ENCODE measurements at places on chromosomes 2 and 18.

DNA sequence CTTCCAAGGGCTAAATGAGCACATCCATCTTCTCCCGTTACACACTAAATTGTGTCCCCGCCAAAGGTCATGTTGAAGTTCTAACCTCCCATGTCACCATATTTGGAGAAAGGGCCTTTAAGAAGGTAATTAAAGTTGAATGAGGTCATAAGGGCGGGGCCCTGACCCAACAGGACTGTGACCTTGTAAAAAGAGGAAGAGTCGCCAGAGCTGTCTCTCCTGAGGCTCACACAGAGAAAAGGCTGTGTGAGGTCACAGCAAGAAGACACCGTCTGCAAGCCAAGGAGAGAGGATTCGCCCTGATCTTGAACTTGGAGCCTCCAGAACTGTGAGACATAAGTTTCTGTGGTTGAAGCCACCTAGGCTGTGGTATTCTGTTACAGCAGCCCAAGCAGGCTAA lies 24.1 kb downstream of the TRABD2A start:
- DNase-seq = peak; percentile 66

GRCh38 chr2:10785260-10785659 lies 27.3 kb downstream of the PDIA6 start:
- no peak for DNase-seq

DNA sequence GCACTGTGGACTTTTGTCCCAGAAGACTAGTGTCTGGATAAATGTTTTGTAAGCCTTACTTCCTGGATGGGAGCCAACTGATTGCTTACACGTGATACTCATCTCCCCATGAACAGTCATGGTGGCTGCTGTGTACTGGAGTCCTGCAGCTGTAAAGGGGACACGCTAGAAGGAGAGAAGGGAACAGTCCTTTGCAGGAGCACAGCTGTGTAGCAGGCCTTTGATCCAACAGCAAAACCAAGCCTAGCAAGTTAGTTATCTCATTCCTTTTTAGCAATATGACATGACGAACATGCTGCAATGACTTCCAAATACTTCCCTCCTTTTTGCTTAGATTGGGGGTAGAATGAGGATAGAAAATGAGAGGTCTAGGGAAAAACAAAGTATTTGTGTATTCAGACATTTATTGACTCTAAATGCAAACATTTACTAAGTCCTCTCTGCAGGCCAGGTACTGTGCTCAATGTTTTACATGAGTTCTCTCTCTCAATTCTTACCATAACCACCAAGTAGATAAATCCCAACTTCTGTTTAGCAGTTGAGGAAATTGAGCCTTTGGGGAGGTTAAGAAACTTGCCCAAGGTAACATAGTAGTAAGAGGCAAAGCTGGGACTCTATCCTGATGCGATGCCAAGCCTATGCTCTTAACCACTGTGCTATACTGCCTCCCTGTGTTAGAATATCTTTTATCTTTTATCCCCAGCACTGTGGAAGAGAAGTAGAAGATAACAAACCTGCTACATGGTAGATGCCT lies 55.4 kb upstream of the CD28 start:
- DNase-seq = no peak

GRCh38 chr18:57208047-57208446 lies 61.2 kb downstream of the BOD1L2 start:
- no peak for DNase-seq

DNA sequence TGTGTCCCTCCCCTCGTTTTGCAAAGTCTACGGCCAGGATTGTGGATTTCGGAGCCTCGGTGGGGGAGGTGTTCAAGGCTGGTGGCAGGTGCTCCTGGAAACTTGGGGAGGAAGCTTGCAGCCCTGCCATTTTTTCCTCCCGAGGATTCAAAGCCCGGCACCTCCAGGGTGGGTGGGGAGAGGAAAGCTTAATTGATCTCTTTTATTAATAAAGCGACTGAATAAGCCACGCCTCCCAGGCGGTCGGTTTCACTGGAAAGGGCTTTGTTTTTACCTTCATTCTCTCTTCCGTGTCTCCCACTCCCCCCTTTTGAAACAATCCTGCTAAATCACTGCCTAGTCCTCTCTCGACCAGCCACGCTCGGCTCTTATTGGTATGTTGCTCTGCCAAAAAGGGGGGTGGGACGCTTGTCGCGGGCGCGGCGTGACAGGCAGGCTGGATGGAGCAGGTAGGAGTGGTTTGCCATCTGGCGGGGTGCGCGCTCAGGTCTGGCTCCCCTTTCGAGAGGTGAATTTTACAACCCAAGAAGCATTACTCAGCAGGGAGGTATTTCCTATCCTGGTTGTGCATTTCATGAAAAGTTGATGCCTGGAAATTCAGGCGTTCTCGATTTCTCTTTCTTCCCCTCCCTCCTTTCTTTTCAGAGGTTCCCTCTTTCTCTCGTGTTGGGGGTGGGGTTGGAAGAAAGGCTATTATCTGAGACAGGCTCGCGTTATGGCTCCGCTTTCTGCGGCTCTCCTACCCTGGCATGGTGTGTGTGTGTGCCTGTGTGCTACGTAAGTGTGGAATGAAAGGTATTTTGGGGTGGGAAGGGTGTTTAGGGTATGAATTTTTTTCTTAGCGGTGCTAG lies 1.4 kb downstream of the NEDD4L start:
- DNase-seq = peak; percentile 65

GRCh38 chr18:34493566-34494358 lies 216.3 kb upstream of the DTNA start:
- peak; percentile 1 for DNase-seq

DNA sequence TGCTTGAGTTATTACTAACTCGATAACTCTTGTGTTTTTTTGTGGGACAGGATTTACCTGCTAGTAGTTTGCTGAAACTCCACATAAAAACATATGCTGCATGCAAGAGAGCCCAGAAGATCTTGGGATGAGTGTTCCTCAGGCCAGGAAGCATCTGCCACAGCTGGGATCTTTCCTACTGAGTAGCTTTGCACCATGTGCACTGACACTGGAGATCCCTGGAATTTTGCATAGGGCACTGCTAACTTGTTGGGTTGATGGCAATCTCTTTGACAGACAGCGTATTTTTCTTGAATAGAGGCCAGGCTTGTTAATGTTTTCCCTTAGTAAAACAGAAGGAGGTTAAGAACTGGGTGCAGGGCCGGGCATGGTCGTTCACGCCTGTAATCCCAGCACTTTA lies 808 bp upstream of the SERPINB11 start:
- DNase-seq = no peak

GRCh38 chr18:58863539-58864145 lies 1.0 kb upstream of the ZNF532 start:
- DNase-seq = peak; percentile 77

GRCh38 chr18:79339094-79339908 lies 56.4 kb upstream of the NFATC1 start:
- no peak for DNase-seq

GRCh38 chr18:10354241-10354811 lies 100.1 kb upstream of the APCDD1 start:
- no peak for DNase-seq

DNA sequence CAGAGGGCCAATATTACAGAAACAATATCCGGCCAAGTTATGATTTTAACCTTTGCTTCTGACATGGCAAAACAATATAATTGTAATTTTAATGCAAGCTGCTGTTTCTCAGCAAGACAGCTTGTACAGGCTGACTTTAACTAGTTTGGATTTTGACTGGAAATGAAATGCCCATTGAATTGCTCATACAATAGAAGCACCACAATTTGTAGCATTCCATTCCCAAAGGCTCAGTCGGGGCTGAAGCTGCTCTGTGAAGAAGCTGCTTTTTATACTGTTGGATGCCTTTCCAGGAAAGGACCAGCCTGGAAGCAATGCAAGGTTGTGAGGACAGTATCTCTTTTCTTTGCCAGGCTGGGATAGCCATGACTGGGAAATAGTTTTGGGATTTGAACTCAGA lies 677.0 kb upstream of the FANCL start:
- DNase-seq = no peak

- DNase-seq = peak; percentile 50
Observed at GRCh38 chr2:179021258-179021657, 28.7 kb downstream of the CCDC141 start.

DNA sequence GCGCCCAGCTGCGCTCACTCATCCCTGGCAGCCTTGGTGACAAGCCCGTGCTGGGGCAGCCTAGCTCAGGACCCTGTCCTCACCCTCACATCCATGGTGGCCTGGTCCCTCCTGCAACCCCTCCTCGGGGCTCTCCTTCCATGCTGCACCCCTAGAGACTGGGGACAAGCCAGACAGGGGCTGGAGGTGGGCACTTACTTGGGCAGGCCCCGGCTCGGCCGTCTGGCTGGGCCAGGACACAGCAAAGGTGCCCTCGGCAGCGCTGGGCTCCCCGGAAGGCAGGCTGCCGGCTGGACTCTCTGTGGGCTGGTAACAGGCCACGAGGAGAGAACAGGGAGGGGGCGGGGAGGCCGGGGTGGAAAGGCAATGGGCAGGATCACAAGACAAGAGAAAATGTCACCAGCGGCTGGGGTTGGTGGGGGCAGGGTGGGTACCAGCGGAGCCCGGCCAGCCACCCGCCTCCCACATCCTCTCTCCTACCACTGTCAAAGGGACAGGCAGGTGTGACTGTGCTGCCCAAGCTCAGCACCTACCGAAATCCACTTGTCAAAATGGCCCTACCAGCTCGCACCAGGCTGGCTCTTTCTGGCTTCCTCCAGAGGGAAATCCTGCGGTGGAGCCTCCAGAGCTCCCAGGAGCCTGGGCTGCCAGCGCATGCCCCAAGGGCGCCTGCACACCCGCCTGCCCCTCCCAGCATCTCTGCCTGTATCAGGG lies 54.7 kb downstream of the BIN1 start:
- no peak for DNase-seq

GRCh38 chr2:1741851-1742250 lies 2.5 kb downstream of the PXDN start:
- DNase-seq = no peak

GRCh38 chr18:9914334-9914583 lies 443 bp downstream of the VAPA start:
- DNase-seq = no peak

DNA sequence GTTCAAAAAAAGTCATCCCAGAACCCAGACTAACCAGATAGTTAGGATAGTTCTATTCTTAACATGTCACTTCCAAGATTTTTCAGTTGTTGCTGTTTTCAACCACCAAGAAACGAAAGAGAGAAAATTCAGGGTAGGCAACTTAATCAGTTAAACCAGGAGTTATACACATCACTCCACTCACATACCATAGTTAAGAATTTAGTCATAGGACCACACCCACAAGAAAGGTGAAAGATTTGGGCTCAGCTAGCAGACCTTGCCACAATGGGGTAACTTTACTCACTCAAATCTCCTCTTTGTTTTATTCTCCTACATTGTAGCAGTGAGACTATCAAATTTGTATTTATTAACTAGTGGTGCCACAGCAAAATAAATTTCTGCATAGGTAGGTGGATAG lies 473.6 kb downstream of the NUP35 start:
- no peak for DNase-seq

GRCh38 chr18:8529609-8530008 lies 79.6 kb upstream of the RAB12 start:
- no peak for DNase-seq

GRCh38 chr2:26530696-26531095 lies 52.8 kb upstream of the OTOF start:
- no peak for DNase-seq

- DNase-seq = no peak
Observed at GRCh38 chr2:46171996-46172546, 125.1 kb upstream of the EPAS1 start.

DNA sequence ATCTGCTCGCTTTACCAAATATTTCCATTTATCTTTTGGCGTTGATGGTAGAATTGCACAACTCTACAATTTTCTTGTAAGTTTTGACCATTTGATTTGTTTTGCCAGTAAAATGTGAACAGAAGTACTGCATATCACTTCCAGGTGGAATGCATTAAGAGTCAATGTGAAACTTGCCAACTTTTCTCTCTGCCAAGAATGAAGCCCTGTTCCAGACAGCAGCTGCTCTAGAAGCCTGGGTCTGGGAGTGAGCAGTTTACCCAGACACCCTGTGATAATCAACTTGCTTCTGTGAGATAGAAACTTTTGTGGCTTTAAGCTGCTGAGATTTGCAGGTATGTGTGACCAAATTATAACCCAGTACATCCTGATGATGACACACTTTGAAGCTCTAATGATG lies 115.9 kb upstream of the SYT4 start:
- DNase-seq = no peak

GRCh38 chr2:241764275-241765241 lies 12.1 kb upstream of the GAL3ST2 start:
- no peak for DNase-seq

GRCh38 chr2:222364285-222364895 lies 60.0 kb upstream of the SGPP2 start:
- no peak for DNase-seq

DNA sequence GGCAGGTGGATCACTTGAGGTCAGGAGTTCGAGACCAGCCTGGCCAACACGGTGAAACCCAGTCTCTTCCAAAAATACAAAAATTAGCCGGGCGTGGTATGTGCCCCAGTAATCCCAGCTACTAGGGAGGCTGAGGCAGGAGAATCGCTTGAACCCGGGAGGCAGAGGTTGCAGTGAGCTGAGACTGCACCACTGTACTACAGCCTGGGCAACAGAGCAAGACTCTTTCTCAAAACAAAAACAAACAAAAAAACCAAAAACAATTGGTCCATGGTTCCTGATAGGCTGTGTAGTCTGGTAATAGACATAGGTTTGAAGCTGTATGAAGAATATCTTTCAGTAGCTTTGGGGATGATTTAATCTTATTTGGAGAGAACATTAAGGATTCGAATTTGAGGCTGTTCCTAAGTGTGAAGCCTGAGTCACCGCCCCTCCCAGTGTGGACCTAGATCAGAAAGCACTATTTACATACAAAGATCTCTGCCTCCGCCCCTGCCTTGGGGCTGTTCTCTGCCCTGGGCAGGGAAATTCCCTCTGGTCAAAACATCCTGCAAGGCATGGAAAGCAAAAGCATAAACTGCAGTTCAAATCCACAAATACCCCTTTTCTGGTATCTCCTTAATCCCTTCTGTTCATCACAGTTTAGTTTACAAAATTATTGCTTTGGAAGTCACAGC lies 52.8 kb upstream of the PMAIP1 start:
- DNase-seq = peak; percentile 71

- DNase-seq = no peak
Observed at GRCh38 chr2:129319422-129319717, 660.1 kb upstream of the RAB6C start.

Data from B cell (primary cell).